ENCODE measurements at places on chromosomes 1 and 21.

DNA sequence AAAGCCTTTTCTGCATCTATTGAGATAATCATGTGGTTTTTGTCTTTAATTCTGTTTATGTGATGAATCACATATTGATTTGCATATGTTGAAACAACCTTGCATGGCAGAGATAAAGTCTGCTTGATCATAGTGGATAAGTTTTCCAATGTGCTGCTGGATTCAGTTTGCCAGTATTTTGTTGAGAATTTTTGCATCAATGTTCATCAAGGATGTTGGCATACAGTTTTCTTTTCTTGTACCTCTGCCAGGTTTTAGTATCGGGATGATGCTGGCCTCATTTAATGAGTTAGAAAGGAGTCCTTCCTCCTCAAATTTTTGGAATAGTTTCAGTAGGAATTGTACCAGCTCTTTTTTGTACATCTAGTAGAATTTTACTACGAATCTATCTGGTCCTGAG, 55.0 kb downstream of the COL24A1 start:
- no peak for DNase-seq

- no peak for DNase-seq
These were observed 371.7 kb upstream of the ADGRL2 start for GRCh38 chr1:81428998-81429397.

- DNase-seq: no peak
These were observed 16.6 kb upstream of the S100A11 start for GRCh38 chr1:152053375-152053774.

GRCh38 chr1:64050601-64051000, 152.8 kb upstream of the UBE2U start:
- no peak for DNase-seq

DNA sequence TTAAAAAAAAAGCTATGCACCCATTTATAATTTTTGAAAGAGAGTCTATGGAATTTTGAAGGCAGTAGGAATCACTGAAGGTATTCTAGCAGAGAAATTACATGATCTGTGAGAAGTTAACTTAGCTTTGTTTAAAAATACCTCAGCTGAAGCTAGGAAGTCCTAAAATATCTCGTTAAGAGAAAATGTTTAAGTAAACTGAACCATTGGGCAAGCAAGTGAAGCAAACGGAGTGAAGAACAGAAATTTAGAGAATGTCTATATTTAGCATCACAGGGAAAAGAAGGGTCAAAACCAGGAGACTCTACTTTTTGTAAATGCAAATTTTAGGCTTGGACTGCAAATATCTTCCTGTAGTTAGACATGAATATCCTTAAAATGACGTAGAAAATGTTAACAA, 230.8 kb downstream of the HMCN1 start:
- no peak for DNase-seq

DNA sequence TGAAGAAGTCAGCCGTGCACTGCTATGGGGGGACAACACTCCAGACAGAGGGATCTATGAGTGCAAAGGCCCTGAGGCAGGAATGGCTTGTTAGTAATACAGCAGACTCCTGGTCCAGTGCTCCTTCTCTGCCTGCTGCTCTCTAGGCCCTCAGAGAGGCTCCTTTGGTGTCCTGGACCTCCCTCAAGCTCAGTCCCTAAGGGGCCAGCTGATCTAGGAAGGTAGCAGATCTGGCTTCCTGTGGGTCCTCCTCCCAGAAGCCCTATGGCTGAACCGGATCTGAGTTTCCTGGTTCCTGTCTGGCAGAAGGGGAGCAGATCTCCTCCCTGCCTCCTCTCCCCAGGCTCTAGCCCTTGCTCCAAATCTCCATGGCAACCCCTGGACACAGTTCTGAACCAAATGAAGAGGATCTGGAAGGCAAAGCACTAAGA, at the start of gene LDLRAD2:
Gene LDLRAD2 (plus strand): TSS at position 391 of the 431 bp plus-strand sequence. CDS start 187 bp downstream, outside the sequence.
- DNase-seq: no peak

GRCh38 chr1:46621930-46622329, 5.3 kb upstream of the MOB3C start:
- no peak for DNase-seq

GRCh38 chr1:209534496-209535250, 48.8 kb upstream of the CAMK1G start:
- no peak for DNase-seq

DNA sequence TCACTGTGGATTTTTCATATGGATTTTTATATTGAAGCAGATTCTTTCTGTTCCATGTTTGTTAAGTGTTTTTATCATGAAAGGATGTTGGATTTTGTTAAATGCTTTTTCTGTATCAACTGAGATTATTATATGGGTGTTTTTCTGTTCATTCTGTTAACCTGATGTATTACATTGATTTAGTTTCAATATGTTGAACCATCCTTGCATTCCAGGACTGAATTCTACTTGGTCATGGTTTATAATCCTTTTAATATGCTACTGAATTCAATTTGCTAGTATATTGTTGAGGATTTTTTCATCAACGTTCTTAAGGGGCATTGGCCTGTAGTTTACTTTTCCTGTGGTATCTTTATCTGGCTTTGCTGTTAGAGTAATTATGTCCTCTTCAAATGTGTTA, 55.8 kb downstream of the CCDC30 start:
- no peak for DNase-seq

DNA sequence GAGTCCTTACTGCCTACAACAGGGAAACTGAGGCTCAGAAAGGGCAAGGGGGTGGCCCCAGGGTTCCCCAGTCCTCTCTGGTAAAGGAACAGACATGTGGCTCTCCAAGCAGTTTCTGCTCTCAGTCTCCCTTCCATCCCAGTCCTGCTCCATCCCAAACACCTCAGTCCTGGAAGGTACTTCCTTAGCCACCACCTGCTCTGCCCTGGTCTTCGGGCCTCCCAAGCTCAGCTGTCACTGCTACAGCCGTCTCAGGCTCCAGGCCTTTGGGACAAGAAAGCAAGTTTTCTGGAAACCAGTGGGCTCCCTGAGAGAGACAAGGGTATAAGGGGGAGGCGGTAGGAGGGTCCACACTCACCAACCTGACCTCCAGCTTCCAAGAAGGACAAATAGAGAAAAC, 23.1 kb upstream of the ADGRB2 start:
- no peak for DNase-seq

- DNase-seq: no peak
These were observed 34.5 kb downstream of the ARID4B start for GRCh38 chr1:235293322-235293942.

- no peak for DNase-seq
These were observed 25.6 kb upstream of the NFIA start for GRCh38 chr1:61056573-61057439.

DNA sequence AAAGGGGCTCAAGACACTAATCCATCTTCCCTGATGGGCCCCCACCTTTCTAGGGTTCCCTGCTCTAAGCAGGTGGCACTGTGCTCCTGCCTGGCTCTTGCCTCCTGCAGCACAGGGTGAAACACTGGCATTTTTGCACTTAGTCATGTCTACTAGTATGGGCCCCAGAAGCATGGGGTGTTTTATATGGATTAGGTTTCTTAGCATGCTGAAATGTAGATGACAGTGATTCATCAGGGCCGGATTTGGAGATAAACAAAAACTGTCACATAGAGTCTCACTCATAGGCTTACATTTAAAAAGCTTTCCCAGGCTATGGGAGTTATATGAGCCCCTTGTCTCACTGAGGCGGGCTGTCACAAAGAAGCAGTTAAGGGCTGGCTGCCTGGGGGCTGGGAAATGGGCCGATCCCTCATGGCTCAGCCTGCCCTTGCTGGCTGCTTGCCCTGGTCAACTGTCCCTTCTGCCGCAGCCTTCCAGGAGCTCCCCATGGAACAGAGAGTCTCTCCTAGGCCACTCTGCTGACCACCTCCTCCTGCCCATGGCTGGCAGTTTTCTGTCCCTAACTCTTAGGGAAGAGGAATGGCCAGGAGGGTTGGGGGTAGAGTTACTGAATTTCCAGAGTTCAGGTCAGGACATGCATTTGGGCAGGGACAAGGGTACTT, 6.5 kb downstream of the GALNT2 start:
- DNase-seq: no peak

GRCh38 chr1:59669752-59670312, 144.9 kb upstream of the HOOK1 start:
- DNase-seq: no peak

GRCh38 chr1:36393686-36394085, 4.0 kb downstream of the LSM10 start:
- DNase-seq: no peak

DNA sequence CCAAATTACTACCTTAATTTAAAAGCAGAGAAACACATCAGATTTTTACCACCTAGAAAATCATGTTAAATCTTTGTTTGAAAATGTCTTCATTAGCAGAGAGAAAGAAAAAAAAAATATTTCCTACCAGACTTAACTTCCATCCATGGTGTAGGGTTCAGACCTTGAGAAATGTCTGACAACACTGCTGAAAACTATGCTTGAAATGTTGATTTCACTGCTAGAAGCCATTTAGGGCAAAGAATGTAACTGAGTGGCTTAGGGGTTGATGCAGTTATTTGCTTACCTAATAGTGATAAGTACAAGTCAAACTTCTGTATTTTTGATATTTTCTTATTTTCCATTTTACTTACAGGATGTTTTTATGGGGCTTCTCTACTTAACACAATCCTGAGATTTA, 495.6 kb upstream of the NEGR1 start:
- no peak for DNase-seq

DNA sequence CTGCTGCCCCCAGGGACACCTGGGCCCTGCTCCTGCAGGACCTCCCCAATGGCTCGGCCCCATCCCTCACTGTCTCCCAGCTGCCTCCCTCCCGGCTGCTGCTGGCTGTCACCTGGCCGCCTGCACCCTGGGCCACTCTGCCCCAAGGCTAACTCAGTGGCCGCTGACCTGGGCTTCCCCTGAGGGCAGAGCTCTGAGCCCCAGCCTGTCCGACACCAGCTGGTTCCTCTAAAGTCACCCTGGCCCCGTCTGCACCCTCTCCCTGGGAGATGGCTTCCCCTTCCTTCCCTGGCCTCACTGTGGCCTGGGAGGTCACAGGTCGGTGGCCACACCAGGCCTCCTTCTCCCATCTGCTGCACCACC, 15.0 kb downstream of the ITGB2 start:
- no peak for DNase-seq

DNA sequence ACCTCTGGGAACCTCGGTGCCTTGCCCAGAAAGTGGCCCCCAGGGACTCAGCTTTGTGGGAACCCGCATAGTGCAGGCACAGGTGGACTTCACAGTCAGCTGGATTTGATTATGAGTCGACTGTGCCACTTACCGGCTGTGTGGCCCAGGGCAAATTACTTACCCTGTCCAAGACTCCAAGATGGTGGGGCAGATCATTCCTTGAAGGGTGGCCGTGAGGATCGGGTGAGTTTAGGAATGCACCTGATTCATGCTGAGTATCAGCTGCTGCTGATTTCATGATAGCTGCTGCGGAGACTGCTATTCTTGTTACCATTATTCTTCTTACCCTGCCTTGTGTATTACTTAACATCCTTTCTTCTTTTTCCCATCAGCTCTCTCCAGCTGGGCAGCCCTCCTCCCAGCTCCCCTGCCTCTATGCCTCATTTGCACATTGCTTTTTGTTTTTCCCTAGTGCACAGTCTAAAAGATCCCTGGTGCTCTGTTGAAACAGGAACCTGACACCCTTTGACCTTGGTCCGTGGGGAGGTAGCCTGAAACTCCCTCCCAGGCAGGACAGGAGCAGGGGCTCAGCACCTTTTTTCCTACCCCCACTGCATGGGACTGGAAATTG, 40.5 kb upstream of the FHAD1 start:
- DNase-seq: no peak

DNA sequence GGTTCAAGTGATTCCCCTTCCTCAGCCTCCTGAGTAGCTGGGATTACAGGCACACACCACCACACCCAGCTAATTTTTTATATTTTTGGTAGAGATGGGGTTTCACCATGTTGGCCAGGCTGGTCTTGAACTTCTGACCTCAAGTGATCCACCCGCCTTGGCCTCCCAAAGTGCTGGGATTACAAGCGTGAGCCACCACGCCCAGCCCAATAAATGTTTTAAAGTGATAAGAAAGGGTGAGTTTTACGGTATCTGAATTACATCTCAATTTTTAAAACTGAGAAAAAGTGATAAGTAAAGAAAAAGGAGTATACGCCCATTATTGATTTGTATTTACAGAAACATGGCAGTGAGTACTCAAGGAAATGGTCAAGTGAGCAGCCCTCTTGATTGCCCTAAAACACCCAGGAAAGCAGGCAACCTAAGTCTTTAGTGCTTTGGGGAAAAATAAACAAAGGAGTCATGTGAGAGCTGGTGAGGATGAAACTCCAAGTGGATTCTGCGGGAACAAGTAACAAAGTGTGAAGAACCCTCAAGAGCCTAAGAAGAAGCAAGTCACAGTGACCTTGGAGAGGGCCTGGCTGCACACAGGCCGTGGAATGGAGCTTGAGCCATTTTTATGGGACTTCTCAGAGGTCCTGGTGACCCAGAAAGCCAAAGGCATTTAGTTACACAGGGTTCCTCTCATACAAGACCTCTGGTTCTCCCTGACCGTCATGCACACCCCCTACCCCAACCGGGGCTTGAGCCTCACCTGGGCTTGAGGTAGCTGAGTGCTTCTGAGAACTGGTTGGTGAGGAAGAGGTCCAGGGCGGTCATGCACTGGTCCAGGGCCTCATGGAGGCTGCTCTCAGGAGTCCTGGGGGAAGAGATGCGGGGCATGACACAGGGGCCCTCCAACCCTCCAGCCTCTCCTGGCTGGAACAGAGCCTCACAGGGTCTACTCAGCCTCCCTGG, 9.1 kb downstream of the TTC39A start:
- DNase-seq: no peak

DNA sequence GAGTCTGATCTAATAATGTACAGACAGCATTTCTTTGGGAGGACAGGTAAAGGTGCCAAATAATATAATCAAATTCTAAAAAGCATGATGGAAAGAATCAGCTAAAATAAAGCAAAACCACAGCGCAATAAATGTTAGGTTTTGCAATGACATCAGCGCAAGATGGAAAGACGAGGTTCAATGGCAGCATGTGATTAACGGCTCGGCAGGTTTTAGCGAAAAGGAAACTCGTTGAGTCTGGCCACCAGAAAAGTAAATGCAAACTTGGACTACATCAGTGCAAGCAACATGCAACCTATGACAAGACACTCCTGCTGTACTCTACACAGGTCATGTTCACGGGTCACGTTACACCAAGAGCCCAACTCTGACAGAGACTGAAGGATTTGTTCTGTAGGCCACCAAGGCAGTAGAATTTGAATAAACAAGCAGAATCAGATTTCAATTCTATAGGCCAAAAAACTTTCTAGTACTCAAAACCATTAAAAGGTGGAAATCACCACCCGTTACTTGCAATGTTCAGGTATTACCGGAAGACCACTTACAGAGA, 4.5 kb downstream of the SIPA1L2 start:
- DNase-seq: no peak
